ENCODE measurements at places on chromosomes 6 and 20. TPM values are rescaled to one million over a fixed set of nuclear protein-coding genes. Genes with fewer than 3 reads are reported as not detected.

FOXQ1 gene
- total RNA-seq: 0.63 TPM

CHRNA4 gene
- not detected for total RNA-seq

LY6G5B gene
- total RNA-seq: 0.91 TPM

SERINC3 gene
- total RNA-seq: 24.5 TPM

PPIL6 gene
- 3.8 TPM for total RNA-seq

CFB gene
- 0.86 TPM for total RNA-seq

RTEL1 gene
- total RNA-seq: 11.4 TPM

UBD gene
- total RNA-seq: 10.1 TPM

SCUBE3 gene
- total RNA-seq: 2.0 TPM

PSORS1C2 gene
- total RNA-seq: not detected

OXT gene
- total RNA-seq: not detected
